Stimulated activated CD8-positive, alpha-beta memory T cell treated with anti-CD3 and anti-CD28 coated beads, Interleukin-15, amount 100 ng/mL, for 4 hours (primary cell): ENCODE measurements at places on chromosomes 4 and X.

- DNase-seq, result no peak
These were observed 5.0 kb downstream of the GPR78 start for GRCh38 chr4:8585186-8585585.

GRCh38 chr4:46196086-46196485, 72.2 kb upstream of the GABRG1 start:
- no peak for DNase-seq

DNA sequence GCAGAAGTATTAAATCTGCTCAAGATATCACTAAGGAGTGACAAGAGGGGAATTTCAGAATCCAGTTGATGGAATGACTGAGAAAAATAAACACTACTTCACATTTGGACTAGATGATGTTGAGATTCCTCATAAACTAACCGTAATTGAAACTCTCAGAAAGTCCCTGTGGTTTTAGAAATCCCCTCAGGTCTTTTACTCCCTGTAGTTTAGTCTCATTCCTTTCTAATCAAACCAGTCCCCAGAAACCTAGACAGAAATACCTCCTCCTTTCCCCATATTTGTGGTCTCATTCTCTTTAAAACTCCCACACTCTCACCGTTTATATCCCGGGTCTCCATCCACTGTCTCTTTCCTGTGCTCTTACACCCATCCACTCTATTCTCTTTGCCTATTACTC, 15.0 kb upstream of the TLR1 start:
- no peak for DNase-seq

GRCh38 chr4:188869581-188869980, 730.3 kb downstream of the TRIML1 start:
- no peak for DNase-seq

- no peak for DNase-seq
These were observed 64.5 kb downstream of the MID1 start for GRCh38 chrX:10555846-10556245.

DNA sequence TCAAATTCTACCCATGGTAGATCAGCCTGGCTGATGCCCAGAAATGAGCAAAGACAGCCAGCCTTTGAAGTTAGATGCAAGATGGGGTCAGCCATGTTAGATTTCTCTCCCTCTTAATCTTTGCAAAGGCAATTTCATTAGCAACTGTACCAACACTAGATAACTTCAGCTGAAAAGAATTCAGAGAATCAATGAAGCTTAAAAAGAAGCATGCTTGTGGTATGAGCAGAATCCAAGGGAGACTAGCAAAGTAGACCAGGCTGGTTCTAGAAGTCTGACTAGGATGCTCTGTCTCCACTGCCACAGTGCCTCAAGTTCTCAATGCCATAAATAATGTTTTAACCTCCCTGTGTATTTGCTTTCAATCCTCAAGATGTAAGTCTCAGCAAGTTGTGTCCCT, 247.3 kb downstream of the SLC7A11 start:
- DNase-seq, result no peak

DNA sequence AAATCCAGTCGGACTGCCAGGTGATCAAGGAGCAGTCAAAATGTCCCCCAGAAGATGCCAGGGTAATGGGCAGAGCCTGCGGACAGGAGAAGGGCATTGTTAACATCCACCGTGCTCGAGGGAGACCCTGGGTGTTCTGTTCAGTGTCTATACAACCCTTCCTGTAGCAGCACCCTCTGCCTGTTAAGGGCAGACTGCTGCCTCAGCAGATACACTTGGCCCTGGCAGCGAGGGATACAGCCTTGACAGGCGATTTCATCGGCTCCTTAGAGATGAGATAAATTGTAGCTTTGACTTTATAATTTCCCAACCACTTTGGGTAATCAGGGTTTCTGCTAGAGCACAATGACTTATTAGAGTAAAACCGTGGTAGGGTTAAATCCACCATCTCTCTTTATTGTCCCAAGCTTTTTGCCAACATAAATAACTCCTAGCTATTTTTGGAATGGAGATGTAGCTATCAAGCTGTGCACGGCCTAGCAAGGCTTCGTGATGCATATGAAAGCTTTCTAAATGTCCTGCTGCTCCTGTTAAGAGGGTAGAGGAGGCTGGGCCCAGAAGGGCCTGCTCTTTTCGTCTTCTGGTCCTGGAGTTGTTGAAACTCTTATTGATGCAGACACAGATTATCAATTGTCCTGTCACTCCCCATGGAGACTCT, 195.9 kb downstream of the CPEB2 start:
- no peak for DNase-seq

- no peak for DNase-seq
These were observed 227.7 kb downstream of the VEGFC start for GRCh38 chr4:176565049-176565448.

DNA sequence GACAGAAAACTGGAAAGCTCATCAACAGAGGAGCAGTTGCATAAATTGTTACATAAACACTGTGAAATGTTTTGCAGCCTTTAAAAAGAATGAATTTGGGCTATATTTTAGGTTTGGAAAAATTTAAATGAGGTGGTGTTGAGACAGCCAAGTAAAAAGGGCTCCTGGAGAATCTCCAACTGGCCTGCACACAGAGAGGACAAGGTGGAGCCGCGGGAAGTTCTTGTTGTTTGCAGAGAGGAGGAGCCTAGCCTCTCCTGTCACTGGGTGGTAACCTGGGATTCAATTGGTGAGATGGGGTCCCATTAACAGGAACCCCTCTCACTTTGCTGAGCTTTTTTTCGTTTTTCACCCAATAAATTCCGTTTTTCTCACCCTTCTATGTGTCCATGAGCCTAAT, 13.4 kb downstream of the GIMD1 start:
- DNase-seq, result no peak

- DNase-seq, result no peak
These were observed 53.5 kb downstream of the TMEM131L start for GRCh38 chr4:153519687-153520086.

DNA sequence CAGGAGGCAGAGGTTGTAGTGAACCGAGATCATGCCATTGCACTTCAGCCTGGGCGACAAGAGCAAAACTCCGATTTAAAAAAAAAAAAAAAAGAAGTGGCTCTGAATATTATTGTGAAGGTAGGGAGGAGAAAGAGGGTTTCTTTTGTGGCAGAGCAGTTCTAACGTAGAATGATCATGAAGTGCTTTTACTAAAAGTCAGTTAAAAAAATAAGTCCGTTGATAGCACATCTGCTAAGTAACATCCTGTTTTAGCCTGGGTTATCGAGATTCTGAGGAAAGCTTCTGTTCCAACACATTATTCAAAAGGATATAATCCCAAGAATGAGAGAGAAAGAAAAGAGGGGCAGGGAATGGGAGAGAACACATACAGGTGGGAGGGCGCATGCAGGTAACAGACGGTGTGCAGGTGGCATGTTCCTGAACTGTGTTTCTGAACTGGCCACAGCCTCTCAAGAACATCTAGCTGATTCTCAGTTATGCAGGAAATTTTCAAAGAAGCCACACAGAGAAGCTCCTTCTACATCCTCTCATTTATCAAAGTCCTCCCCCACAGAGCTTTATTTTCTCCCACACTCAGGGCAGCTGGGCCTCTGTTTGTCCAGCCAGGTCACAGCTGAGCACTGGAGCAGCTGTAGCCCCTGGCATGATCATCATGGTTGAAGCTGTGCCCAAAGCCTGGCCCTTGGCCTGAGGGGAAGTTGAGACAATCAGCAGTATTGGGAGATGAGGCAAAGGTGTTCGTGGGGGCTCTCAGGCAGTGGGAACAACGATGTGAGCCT, 342.3 kb downstream of the ZNF674 start:
- no peak for DNase-seq
